ENCODE measurements at places on chromosomes 1 and 21. TPM values are rescaled to one million over a fixed set of nuclear protein-coding genes. Genes with fewer than 3 reads are reported as not detected.

Gene SLC2A5
- 0.87 TPM for total RNA-seq

Gene FCRLA
- not detected for total RNA-seq

Gene KRTAP13-2
- not detected for total RNA-seq

Gene FAM43B
- 0.39 TPM for total RNA-seq

Gene RABGAP1L
- 47.3 TPM for total RNA-seq

Gene DEPDC1
- 2.7 TPM for total RNA-seq

Gene AQP10
- not detected for total RNA-seq

Gene AVPR1B
- total RNA-seq: not detected

Gene ARHGEF16
- total RNA-seq: 0.39 TPM

Gene VCAM1
- total RNA-seq: not detected

Gene PGD
- total RNA-seq: 63.6 TPM

Gene GNG4
- total RNA-seq: 2.4 TPM

Gene GJA5
- 203 TPM for total RNA-seq

Gene RCSD1
- not detected for total RNA-seq

Gene TNFSF18
- not detected for total RNA-seq

Gene VANGL1
- total RNA-seq: 14.3 TPM

Gene NTMT2
- total RNA-seq: not detected

Gene AMY1C
- total RNA-seq: not detected

Gene GFI1
- total RNA-seq: under 0.01 TPM

Gene YRDC
- total RNA-seq: 10.7 TPM

Gene DFFB
- 3.9 TPM for total RNA-seq

Gene TRPM2
- not detected for total RNA-seq

Gene AADACL4
- not detected for total RNA-seq
